ENCODE measurements at places on chromosomes 7 and 10.

- DNase-seq, result no peak
Observed at GRCh38 chr7:35721288-35721687, 26.4 kb upstream of the HERPUD2 start.

DNA sequence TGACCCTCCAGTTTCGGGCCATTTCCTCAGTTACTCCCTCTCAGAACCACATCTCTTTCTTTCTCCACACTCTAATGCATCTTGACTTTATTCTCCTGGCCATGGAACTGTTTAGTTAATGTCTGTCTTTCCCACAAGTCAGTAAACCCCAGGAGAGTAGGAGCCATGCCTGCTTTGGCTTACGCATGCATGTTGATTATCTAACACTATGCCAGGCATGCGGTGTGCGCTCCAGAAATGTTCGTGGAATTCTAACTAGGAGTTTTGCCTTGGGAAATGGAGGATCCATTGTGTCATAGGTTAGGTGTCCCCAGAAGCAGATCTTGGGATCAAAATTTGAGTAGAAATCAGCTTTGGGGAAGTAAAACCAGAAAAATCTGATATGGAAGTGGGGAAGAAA is 308.9 kb downstream of the GRID1 start:
- no peak for DNase-seq

DNA sequence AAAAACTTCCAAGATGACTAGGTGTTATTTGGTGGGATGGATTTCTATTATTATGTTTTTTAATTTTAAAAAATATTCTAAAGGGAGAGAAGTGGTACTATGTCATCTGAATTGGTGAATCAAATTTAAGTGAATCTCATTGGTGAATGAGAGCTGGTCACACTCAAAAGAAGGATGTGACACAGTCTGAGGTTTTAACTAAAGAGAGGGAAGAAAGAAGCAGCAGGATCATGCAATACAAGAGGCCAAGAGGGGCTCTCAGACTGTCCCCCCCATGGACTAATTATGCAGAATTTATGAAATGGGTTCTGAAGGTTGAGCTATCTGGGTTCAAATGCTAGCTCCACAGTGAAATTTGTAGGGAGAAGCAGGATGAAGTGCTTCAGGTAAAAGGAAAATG is 16.2 kb downstream of the MACC1 start:
- no peak for DNase-seq

GRCh38 chr7:101068401-101068800 is 16.9 kb upstream of the TRIM56 start:
- DNase-seq, result no peak

- no peak for DNase-seq
Observed at GRCh38 chr10:72085864-72086465, 2.4 kb downstream of the SPOCK2 start.

DNA sequence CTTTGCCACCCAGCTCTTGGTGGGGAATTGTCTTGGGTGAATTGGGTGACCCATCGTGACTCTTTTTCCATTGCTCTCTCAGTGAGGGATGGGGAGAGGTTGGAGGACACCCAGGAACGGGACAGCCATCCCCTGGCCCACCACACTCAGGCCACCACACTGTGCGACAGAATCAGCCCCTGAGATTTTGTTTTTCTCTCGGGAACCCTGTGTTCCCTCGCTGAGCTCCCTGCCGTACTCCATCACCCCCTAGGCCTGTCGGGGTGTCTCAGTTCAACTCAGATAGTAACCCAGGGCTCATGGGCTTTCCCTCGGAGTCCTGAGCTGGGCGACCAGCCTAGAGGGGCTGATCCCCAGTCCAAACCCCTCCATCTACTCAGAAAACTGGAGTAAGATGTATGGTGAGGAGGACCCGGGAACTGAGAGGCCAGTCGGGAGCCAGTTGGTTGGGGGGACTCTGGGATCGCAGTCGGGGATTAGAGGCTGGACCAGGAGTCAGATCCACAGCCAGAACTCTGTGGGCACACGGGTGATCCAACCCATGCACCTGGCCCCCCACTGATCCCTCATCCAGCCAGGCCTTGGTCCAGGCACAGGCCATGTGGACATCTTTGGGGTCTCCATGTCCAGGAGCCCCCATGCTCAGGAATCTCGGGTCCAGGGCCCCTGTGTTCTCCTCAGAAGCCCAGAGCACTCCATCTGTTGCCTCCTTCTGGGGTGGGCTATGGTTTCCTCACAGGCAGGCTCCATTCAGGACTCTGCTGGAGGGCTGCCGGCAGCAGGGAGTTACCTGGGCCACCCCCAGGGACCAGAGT is 9.3 kb downstream of the CRYGN start:
- DNase-seq, result no peak

DNA sequence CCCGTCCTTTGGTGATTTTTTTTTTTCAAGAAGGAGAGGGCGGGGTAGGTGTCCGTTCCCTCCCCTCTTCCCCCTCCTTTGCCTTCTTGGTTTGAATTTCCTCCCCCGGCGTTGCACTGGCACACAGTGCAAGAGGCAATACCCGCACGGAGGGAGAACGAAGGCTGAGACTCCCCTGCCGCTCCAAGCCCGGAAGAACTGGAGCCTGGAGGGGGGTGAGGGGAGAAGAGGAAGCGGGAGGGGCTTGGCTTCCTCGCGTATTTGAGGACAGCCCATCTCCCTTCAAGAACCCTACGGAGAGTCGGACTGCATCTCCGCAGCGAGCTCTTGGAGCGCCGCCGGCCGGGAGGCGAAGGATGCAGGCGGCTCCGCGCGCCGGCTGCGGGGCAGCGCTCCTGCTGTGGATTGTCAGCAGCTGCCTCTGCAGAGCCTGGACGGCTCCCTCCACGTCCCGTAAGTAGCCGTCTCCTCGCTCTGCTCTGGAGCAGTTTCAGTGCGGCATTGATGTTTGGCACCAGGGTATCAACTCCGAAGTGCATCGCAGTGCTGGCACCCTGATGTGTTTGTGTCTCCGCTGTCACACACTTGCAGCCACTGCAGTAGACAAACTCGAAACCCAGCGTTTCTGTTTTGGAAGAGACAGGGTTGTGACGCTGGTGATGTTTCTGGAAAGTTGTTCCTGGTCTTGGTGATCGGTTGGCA is at the start of gene CNTNAP2:
TSS of gene CNTNAP2 (plus strand) at position 281 of the 702 bp plus-strand sequence. CDS start at position 357, 76 bp downstream.
- DNase-seq, result peak; percentile 35

- DNase-seq, result peak; percentile 53
Observed at GRCh38 chr10:53025172-53025711, 252.7 kb upstream of the MBL2 start.

GRCh38 chr10:11110539-11110938 is 92.9 kb downstream of the CELF2 start:
- no peak for DNase-seq

- no peak for DNase-seq
Observed at GRCh38 chr10:120457431-120458172, 575 bp downstream of the PLPP4 start.

GRCh38 chr7:132291481-132291880 is 284.8 kb downstream of the PLXNA4 start:
- peak; percentile 46 for DNase-seq

GRCh38 chr10:52257692-52258075 is 56.4 kb upstream of the DKK1 start:
- DNase-seq, result no peak

DNA sequence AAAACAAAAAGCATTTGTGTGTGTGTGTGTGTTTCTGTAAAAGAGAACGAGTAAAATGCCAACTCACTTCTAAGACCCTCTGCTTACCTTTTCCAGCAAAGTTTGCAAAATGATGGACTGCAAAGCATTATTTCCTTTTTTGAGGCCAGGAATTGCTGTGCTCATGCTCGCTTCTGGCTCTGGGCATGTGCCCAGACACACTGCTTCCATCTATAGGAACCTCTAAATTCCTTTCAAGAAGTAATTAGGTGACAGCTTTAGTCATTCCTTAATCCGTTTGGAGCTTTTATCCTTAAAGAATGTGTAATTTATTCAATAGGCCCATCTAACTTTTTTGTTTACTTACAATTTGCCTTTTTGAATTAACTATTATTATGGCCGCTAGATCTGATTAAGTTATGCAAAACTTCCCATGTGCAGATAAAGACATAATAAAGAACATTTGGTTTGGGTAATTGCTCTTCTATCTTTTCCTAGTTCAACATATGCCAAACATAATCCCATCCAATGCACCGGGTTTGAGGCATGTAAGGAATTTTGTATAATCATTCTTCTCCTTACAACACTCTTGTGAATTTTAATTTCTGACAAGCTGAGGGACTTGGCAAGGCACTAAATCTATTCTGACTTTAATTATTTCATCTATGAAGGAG is 34.7 kb downstream of the A1CF start:
- DNase-seq, result peak; percentile 8

DNA sequence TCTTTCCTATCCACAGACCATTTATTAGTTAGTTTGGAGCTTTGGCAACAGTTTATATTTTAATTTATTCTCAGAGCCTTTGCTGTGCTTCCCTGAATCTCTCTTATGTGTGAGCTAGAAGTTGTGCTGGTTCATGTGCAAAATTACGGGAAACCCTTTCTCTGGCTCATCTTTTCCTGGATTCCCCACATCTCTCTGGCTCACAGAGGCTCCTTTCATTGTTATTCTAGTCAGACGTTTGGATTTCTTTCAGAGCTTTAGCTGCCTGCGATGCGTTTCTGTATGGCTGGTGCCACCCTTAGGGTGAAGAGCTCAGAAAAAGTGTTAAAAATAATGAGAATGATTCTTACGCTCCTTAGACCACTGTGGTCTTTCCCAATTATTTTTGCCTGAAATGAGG is 53.3 kb downstream of the TPST1 start:
- peak; percentile 69 for DNase-seq

- DNase-seq, result peak; percentile 39
Observed at GRCh38 chr7:42348631-42349030, 111.6 kb upstream of the GLI3 start.

DNA sequence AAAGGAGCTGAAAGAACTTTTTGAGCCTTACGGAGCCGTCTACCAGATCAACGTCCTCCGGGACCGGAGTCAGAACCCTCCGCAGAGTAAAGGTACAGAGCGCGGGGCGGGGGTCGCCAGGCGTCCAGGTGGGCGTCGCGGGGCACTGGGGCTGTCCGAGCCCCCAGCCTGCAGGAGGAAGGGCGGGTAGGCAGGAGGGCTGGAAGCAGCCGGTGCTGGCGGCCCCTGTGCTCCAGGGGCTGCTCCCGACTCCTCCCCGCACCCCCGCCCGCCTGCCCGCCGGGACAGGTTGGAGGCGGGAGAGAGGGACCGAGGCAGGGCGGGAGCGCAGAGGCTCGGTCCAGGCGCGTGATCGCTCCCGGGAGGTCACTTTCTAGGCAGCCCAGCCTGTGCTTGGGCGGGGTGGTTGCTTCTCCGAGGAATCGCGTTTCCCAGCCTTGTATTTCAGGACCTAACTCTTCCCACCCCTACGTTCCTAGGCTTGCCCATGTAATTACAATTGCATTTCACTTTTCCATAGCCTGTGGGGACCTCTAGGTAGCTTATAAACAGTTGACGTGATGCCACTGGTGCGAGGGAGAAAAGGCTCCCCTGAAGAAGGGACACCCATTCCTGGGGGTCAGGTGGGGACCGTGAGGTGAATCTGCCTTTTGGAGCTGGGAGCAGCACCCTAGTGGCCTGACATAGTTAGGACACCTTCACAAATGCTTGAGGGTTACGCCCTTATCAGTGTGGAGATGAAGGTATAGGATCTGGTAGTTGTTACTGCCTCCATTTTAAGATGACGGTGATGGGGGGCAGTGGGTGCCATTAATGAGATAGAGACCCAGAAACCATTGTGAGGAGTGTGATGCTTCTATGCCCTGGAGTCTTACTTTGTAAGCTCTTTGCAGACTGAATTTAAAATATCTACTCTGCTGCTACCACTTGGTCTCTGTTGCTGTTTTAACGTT is 148.2 kb downstream of the CELF2 start:
- DNase-seq, result peak; percentile 35

GRCh38 chr7:150396851-150397260 is 17.7 kb downstream of the ZNF775 start:
- no peak for DNase-seq

DNA sequence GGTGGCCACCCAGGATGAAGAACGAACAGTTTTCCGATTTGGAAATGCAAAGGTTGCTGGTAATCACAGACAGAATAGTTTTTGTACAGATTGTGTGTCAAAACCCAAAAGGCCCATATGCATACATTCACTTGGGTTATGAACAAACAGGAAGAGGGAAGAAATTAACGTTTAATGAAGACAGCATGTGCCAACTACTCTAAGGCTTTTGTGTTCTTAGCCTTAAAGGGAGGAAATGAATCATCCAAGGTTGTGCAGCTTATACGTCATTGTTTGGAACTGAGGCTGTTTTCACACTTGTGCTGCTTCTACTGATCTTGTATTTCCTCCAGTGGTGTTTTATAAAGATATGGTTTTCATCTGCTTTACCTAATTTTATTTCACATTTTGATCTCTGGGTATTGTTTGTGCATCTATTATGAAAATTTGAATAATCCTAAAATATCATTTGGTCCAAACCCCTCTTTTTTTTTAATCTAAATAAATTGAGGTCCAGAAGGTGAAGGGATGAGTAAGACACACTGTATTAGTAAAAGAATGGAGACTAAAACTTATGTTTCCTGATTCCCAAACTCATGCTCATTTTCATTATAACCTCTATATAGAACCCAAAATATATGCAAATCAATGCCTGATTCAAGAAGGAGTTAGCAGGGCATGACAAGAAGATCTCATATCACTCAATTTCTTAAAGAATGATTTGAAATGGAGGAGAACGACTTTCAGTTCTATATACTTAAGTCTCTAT is 373.1 kb downstream of the THSD7A start:
- DNase-seq, result peak; percentile 90

DNA sequence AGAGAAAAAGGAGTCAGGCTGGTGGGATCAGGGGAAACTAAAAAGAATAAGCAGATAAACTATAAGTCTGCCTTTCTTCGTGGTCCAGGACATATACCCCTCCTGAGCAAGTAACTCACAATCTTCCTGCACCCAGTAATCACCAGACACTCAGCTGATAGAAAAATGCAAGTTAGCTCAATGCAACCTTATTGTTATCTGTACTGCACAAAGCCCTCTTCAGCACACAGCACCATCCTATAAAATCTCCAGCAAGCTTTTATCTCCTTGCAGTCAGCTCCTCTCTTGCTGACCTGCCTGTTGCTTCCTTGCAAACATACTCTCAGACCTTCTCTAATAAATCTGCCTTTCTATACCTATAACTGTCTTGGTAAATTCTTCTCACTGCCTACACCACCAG is 6.7 kb downstream of the SLC37A3 start:
- DNase-seq, result no peak

DNA sequence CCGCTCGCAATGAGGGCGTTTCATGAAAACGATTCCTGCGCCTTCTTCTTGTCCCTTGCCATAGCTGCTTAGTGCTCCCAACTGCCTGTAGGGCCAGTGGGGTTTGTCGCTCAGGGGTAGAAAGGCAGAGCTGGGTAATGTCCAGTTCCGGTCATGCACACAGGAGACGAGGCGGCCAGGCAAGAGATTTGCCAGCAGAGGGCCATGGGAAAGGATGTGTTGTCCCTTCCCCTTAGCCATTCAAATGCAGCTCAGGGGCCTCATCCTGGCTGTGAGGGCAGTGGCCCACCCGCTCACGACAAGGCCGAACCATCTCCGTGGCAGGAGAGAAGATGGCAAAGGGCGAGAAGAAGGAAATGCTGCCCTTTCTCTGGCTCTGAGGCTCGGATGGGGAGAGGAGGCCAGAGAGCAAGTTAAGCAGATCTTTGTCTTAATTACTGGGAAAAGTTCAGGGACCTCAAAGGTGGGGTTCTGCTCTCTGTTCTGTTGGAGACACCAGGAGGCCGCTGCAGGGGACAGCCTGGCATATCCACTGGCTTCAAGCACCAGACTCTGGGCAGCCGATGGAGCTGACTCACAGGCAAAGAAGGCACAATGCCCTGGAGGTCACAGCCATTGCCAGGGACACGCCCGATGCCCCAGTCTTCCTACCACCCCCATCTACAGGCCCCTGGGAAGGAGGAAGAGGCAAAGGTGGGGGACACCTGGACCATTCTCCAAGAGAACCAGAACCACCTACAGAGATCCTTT is 534.8 kb upstream of the MGMT start:
- DNase-seq, result no peak

GRCh38 chr7:90836937-90837336 is 240.8 kb downstream of the CDK14 start:
- no peak for DNase-seq

All from fibroblast of lung (primary cell).